Retinal pigment epithelial cell (primary cell): ENCODE measurements at places on chromosomes 2 and 18.

DNA sequence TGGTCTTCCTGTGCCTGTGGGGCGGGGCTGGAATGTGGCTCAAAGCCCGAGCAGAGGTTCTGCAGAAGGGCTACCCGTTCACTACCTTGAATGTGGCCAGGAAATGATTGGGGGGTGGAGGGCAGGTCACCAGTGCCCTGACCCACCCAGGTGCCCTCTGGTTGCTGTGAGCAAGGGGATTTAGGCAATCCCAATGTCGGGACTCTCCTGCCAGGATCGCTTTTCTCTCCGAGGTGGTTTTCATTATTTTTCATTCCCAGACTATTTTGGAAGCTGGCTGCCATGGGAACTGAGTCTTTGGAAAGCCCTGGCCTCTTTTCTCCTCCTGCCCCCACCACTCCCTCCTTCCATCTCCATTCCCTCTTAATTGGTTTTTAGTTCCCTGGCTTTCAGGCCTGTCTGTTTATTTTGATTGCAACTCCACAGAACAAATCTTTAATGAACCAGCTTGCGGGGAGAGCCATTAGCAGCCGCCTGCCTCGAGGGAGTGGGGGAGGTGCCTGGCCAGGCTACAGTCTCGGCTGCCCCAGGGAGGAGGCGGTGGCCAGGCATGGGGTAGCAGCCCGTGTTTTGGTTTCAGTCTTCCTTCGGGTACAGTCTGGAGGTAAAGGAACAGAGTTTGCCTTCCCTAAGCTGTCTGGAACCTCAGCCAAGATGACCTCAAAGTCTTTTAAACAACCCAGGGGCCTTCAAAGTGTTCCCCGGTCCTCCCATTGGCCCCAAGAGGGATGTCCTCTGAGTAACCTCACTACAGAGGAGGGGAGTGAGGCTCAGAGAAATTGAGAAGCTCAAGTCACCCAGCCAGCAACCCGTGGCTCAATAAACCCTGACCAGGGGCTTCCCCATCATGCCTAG lies 114.4 kb upstream of the HAAO start:
- peak; percentile 86 for DNase-seq

DNA sequence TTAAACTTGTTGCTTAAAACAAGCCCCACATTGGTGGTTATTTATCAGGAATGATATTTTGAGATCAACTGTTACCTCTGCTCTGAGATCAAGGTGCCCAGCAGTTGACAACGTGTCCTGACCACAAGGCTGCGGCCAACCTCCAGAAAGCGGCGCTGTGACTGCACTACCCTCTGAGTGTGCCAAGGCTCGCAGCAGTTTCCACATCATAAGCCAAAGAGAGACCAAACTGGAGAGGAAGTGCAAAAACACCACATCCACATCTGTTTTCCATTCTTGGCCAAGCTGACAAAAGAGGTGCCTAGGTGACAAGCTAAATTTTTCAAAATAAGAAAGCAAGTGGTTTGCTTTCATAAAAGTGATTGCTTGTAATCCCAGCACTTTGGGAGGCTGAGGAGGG lies 410.8 kb upstream of the POU3F3 start:
- no peak for DNase-seq

DNA sequence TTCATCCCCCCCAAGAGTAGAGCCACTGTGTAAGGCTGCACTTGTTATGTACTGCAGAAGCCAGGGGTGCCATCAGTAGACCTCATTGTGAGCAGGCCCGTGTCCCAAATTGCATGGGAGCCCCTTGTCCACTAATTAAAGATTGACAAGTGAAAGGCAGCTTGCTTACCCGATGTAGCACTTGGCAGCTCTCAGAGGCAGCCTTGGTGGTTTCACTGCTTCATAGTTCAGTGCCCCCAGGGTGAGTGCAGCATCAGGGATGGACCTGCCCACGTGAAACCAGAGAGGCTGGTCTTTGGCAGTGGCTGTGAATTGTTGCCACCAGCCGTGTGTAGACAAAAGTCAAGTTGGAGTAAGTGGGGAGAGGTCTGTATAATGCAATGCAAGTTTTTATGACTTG lies 13.3 kb downstream of the TUBB6 start:
- DNase-seq = no peak

DNA sequence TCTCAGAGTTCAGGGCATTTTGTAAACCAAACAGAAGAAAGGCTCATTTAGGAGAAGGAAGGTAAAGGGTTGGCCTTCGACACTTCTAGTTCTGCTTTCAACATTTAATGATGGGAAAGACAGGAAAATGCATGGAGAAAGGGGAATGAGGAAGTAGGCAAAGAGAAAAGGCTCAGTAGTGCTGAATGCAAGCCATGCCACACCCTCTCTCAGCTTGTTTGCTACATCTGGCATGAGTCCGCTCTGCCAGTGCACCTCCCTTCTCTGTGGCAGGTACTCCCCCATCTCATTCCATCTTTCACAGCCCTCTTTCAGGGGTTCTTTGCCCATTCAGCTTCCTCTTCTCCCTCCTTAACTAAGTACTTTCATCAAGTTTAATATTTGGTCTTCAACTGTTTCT lies 120.9 kb upstream of the ITGB6 start:
- no peak for DNase-seq

- DNase-seq = no peak
Observed at GRCh38 chr2:48265169-48266030, 264.6 kb upstream of the STON1 start.

GRCh38 chr2:240637116-240637900 lies 12.0 kb downstream of the GPR35 start:
- no peak for DNase-seq

- DNase-seq = no peak
Observed at GRCh38 chr2:74104839-74105238, 42.9 kb downstream of the BOLA3 start.

GRCh38 chr2:163943403-163944346 lies 207.9 kb upstream of the FIGN start:
- no peak for DNase-seq

- DNase-seq = no peak
Observed at GRCh38 chr2:101473911-101474701, 806 bp downstream of the RFX8 start.

GRCh38 chr2:164014791-164015190 lies 279.0 kb upstream of the FIGN start:
- DNase-seq = no peak

DNA sequence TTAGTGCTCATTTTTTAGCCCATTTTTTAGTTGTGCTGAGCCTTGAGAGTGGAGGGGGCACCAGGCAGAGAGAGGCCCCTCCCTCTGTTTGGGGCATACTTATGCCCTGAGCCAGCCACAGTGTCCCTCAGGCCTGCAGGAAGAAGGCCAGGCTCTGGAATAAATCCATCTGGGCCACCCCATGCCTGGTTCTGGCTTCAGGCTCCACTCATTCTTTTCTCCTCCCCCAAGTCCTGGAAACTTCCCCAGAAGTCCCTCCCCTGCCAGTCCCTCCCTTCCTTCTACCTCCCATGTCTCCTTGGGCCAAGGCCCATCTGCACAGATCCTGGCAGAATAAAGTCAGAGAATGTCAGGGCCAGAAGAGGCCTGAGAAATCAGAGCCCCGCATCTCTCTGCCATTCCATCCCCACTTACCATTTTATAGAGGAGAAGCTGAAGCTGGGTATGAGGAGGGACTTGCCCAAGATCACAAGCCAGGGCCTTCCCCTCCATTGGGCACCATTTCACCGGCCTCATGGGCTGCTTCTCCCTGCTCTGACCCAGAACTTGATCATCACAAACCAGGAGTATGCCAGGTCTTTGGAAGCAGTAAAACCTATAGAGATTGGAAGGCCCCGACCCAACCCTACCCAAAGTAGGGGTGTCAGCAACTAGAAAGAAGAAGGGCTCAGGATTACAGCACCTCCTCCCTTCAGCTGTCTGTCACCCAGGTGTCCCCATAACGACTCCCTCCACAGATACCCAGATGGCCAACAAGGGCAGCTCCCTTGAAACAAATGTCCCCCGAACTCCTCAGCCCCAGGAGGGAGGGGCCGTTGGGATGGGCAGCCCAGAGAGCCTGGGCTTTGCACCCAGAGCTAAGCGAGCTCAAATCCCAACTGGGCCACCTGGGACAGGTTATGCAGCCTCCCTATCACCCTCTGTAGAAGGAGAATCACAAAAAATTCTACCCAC lies 108.4 kb downstream of the POLR1A start:
- DNase-seq = no peak

GRCh38 chr2:4135765-4136164 lies 432.4 kb downstream of the DCDC2C start:
- DNase-seq = no peak

- no peak for DNase-seq
Observed at GRCh38 chr2:128446049-128446873, 127.6 kb upstream of the HS6ST1 start.

- DNase-seq = no peak
Observed at GRCh38 chr2:106990297-106990696, 104.3 kb upstream of the ST6GAL2 start.

DNA sequence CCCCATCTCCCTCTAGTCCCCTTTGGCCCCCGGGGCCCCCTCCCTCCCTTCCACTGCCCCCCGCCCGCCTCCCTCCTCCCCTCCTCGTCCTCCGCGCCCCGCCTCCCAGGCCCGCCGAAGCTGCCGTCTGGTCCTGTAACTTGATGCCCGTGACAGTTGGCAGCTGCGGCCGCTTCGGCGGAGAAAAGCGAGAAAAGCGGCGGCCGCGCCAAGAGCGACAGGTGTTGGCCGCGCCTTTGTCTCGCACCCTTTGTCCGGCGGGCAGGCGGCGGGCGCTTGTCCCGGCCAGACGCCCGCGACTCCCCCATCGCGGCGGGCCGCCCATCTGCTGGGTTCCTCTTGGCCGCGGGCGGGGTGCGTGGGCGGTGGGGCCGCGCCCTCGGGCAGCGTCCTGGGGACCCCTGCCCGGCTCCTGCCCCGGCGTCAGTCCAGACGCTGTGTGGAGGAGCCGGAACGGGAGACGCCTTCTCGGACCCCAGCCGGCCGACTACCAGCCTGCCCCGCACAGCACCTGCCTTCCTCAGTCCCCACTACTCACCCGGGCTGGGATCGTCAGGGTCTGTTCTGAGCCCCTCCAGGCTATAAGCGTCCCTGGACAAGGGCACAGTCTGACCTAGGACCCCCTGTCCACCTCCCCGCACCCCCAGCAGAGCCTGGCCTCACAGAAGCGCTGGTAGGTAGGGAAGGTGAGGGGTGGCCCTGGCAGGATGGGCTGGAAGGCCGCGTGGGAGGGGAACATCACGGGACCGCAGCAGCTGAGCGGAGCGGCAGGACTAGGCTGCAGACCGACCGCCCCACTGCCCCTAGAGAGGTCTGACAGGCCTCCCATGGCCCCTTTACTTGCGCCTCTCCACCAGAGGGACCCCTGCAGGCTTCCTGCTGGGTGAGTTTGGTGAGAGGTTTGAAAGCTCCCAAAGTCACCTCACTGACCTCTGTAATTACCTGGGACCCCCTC lies 1.2 kb upstream of the HES6 start:
- DNase-seq = no peak

GRCh38 chr2:39874236-39874635 lies 95.2 kb upstream of the THUMPD2 start:
- DNase-seq = no peak

DNA sequence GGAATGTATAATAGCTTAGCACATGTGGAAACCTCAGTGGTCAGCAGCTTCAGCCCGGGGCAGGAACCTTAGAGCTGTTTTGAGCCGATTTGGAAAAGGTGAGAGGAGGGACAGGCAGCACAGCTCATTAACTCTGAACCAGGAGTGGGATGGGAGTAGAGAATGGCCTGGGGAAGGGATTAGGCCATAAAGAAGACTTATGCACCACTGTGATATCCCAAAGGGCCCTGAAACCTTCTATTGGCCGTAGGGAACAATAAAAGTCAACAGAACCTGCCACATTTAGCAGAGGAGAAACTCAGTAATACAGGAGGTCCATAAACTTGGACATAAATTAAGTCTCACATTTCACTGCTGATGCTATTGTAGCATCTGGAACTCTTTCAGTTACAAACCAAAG lies 124.2 kb upstream of the REV1 start:
- DNase-seq = no peak

DNA sequence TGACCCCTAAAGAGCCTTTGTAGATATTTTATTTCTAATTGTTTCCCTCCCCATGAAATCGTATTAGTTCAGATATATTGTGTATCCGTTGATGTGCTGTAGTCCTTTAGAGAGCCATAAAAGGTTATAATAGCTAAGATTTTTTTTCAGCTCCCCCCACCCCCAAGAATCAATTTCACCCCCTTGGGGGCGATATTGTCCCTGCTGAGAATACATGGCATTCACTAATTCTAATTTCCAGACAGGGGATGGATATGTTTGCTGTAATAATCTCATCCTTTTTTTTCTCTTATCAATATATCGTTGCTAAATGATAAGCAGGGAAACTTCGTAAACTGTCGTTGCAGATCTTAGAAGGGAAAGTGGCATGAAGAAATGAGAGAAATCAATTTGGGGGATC lies 530.7 kb downstream of the TMEM182 start:
- DNase-seq = no peak

GRCh38 chr2:100615471-100615870 lies 52.7 kb downstream of the PDCL3 start:
- no peak for DNase-seq

DNA sequence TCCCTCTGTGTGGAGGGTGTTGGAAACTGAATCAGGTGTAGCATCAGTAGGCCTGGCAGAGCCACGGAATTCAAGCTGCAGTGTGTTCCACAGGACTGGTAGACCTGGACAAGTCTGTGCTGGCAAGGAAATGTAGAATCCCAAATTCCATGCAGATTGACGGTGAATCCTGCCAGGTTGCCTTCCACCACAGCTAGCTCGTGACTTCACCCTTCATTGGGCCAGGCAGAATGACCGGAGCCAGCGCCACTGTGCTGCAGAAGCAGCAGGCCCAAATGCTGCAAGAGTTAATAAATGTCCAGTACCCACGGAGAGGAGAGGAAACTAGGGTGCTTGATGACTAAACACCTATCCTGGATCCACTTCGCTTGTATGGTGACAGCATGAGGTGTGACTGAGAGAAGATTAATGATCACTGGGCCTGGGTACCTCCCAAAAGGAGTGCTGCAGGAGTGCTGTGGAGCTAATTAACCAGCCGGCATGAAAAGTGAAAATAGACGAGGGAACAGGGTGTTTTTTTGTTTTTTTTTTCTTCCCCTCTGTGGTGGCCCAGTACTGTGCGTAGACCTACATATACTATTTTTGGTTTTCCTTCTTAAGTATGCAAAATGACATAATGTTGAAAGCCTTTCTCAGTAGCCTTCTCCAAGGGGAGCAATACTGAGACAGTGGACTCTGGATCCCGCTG lies 122.2 kb downstream of the TANC1 start:
- DNase-seq = no peak

- DNase-seq = no peak
Observed at GRCh38 chr2:166700079-166700478, 188.2 kb upstream of the XIRP2 start.

- no peak for DNase-seq
Observed at GRCh38 chr2:48530033-48530811, at the start of gene STON1. TSS of gene STON1 (plus strand) at chr2:48530154. CDS start at chr2:48580634, 50,480 bp downstream.

- DNase-seq = no peak
Observed at GRCh38 chr2:13260402-13260801, 543.7 kb downstream of the TRIB2 start.

DNA sequence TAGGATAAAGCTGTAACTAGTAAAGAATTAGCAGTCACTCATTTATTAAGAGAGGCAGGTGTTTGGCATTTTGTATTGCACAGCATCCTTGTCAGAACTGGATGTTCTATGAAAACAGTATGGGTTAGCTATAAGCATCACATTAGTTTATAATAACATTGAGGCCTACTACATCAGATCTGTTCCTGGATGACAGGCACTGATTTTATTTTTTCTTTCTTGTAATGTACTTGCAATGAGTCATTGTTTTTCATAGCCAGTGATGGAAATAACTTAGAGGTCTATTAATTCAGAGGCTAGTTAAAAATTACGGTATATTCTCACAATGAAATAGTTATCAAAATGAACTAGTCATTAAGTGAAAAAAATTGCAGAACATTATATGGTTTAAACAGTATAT lies 13.0 kb upstream of the RMDN2 start:
- DNase-seq = no peak

- no peak for DNase-seq
Observed at GRCh38 chr2:63740020-63740419, 101.7 kb upstream of the UGP2 start.
